Left ventricle myocardium inferior (tissue), 1 donor: ENCODE measurements at places on chromosomes 1 and 21.

DNA sequence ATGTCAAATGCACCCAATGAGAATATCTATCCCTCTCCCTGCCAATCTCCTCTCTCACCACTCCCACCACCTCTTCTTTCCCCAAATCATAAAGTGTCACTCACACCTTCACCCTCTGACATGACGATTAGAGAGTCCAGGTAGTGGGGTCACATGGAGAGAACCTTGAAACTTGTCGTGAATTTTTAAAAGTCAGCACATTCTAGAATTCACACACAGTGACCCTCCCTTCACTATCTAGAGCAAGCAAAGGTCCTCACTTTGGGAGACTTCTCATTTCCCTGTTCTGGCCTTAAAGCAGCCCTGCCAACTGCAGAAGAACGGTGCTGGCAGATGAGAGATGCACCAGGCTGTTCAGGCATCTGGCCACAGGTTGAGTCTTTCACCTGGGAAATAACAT, 61.9 kb downstream of the CD34 start:
- no peak for DNase-seq

- no peak for DNase-seq
These were observed 55.4 kb downstream of the SGIP1 start for GRCh38 chr1:66589326-66589725.

GRCh38 chr1:156499842-156500542, 583 bp downstream of the MEF2D start:
- DNase-seq = peak; percentile 78

- DNase-seq = no peak
These were observed 668.4 kb downstream of the KCNT2 start for GRCh38 chr1:195939844-195940243.

GRCh38 chr1:183075861-183076260, 52.6 kb downstream of the LAMC1 start:
- DNase-seq = no peak

- DNase-seq = peak; percentile 36
These were observed 165.3 kb upstream of the USP24 start for GRCh38 chr1:55380355-55380970.

- no peak for DNase-seq
These were observed 19.0 kb upstream of the VCAM1 start for GRCh38 chr1:100700586-100700985.

- no peak for DNase-seq
These were observed 298.1 kb downstream of the TM2D1 start for GRCh38 chr1:61426885-61427284.

GRCh38 chr1:165451691-165452090, 6.8 kb upstream of the RXRG start:
- DNase-seq = no peak

DNA sequence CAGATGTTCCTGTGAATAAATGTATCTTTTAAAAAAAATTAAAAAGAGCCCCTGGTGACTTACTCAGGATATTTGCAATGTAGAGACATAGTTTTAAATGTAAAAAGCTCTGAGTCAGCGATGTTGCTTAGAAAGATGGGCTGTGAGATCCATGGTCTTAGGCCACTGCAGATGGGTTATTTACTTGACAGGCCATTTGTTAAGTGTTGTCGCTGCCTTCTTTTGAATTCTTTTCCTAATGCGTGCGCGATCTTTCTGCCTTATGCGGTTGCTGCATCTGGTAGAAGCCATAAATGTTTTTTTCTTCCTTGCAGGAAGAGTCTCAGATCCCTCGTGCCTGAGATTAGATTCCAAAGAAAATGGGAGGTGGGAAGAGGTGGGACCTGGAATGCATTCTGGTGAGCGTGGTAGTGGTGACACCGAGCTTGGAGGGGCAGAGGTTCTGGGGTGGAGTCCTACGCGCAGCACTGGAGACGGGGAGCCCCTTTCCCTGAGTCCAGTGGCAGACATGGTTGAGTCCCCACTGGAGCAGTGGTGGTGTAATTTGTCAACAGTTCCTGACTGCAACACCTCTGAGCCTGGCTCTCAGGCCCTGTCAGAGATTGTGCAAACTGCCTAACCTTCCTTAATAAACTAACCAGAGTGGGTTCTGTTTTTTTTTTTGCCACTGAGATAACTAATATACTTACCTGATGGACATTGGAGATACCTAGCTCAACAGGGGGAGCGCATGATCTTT, 197.2 kb downstream of the HHAT start:
- DNase-seq = no peak

DNA sequence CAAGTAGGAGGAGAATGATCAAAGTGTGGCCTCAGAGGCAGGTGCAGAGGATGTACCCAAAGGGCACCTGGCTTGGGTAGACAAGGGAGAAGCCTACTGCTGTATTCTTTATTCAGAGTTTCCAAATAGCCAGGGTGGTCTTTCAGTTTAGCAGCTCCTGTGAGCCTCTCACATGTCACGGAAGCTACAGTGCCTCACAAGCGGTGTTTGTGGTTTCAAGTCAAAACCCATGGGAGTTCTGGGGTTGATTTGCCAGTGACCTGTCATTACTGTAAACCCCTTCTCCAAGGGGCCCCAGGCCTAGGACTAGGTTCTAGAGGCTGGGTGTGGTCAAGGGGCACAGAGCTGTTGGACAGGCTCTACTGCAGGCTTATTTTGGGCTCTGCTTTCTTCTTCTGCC, 10.2 kb upstream of the IL10 start:
- no peak for DNase-seq

DNA sequence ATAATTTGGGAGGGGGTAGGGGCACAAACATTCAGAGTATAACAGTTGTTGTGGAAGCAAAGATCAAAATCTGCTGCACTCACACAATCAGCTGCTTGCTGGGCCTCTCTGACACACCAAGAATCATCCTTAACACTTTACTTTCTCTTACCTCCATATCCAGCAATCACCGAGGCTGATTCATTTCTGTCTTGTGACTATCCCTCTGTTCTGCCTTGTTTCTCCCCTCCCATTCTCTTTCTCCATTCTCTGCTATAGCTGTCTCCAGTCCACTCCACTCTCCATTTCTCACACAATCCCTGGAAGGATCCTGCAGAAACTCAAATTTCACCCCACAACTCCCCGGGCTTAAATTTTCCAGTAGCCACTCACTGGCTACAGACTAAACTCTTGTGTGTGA, 91.8 kb upstream of the NGF start:
- DNase-seq = no peak

- no peak for DNase-seq
These were observed 21.6 kb downstream of the ARMH1 start for GRCh38 chr1:44696101-44696500.

DNA sequence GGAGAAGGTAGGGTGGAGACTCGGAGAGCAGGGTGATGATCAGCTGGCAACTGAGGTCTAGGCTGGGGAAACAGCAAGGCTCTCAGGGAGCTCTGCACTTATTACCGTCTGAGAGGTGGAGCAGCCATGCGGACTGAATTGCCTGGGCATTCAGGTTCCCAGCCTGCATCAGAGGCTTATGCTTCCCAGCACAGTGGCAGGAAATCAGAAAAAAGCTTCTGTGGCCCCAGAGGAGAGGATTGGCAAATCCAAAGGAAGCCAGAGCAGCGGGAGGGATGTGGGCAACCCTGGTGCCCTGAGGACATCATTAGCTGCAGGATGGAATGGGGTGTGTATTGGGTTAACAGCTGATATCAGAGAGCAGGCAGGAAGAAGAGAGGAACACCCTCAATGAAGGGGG, 374.1 kb upstream of the POU3F1 start:
- no peak for DNase-seq

DNA sequence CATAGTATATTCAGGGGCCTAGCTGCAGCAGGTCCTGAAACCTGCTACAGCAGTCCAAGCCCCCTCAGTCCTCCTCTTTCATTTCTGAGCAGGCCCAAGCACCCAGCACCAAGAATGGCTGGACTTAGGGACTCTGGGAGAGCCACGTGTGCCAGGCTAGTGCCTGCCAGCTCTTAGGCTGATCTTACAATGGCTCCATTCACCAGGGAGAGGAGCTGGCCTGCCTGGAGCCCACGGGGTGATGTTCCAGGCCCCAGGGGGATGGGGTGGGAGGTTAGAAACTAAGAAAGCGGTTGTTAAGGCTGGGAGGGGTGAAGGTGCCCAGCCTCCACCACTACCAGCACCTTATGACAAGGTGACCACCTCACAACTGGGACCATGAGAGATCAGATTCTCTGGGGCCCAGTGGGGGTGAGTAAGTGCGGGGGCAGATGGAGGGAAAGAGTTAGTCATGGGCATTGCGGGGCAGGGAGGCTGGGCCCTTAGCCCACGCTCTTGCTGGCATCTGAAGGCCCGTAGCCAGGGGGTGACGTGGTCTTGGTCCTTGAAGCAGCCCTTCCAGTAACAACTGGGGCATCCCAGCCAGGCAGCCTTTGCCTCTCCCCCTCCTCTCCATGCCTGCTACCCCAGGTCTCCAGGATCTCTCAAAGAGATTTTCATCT, 30.3 kb upstream of the CLIC4 start:
- no peak for DNase-seq

DNA sequence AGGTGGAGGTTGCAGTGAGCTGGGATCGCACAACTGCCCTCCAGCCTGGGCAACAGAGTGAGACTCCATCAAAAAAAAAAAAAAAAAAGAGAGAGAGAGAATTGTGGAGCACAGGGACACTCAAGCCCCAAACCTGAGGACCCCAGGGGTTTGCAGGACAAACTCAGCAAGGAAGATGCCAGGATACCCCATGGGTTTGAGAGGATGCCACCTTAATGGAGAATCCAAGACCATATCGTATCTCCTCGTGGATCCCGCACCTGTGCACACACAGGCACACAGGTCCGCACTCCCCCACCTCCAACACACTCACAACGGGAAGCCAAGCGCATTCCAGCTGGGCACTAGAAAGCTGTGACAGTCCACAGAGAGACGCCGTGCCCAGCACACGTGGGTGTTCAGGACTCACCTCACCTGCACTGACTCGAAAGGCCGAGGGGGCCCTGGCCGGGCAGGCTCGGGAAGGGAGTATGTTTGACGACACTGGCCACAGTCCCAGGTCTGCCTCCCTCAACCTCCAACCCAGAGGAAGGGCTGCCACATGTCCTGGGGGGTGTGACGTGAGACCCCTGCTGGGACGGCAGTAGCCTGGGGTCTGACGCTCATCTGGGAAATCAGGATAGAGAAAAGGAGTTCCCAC, 11.1 kb downstream of the CHD5 start:
- DNase-seq = no peak

DNA sequence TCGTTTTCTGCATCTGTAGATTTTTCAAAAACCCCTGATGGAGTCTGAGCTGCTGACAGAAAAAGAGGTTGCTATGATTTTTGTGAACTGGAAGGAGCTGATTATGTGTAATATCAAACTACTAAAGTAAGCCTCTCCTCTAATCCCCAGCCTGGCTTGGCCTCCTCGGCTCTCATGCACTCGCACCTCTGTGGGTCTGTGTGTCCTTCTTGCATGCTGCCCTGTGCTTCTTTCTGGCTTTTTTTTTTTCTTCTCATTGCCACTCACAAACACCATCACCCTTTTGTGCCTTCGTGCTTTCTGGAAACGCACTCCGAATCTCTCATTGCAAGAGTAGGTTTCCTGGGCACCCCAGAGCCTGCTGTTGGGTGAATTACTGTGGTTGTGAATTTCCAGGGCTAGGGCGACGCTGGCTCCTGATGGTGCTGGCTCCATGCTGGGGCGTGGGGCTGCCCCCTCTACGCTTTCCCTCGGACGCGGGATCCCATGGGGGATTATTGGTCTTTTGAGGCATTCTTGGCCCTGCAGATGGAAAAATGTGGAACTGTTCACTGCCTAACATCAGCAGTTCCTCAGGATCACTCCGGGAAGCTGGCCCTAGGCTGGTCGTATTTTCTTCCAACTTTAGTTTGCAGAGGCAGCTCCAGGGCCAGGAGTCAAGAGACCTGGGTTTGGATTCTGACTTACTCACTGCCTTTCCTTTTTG, 56.8 kb downstream of the ATP5PO start:
- DNase-seq = no peak

DNA sequence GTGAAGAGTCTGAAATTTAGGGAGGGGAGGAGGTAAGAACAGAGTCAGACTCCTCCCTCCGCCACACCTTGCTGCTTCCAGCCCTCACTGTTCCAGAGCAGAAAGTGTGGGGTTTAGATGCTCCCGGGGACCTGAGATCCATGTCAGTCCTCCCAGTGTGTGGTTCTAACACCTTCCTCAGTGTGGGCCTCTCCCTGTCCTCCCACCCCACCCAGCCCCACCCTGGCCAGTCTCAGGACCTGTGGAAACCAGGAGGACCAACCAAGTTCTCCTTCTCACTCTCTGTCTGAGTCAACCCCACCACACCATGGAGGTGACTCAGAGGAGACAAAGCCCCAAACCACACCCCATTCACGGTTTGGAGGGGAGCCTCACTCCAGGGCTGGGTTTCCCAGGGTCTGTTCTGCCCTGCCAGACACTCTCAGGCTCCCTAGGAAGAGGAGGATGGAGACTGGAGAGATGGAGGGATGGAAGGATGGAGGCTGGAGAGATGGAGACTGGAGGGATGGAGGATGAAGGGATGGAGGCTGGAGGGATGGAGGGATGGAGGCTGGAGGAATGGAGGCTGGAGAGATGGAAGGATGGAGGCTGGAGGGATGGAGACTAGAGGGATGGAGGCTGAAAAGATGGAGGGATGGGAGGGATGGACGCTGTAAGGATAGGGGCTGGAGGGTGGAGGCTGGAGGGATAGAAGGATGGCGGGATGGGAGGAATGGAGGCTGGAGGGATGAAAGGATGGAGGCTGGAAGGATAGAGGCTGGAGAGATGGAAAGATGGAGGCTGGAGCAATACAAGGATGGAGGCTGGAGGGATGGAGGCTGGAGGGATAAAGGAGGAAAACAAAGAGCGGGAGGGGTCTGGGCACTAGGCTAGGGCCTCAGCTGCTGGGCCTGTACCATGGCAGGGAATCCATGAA, 100.9 kb upstream of the RUNX3 start:
- no peak for DNase-seq

GRCh38 chr1:114510274-114511031, 550 bp downstream of the TRIM33 start:
- peak; percentile 37 for DNase-seq

DNA sequence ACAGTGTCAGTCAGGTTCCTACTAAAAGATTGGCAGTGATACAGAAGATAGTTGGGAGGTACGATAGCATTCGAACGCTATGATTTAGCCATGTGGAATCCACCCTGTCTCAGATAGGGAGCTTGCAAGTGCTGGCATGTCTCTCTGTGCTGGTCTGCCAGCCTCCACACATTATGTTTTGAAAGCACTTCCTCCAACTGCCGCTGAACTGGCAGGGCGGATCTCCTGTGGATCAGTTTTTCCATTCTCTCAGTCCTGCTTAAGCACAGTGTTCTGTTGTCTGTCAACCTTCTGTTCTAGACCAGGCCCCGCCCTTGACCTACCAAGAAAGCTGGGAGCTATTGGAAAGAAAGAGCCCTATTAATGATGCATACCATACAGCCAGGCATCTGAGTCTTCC, 65.5 kb upstream of the PALMD start:
- DNase-seq = peak; percentile 20

- no peak for DNase-seq
These were observed 574 bp downstream of the IGSF9 start for GRCh38 chr1:159944623-159945455.
